ENCODE measurements at places on chromosomes 3 and 15. TPM values are rescaled to one million over a fixed set of nuclear protein-coding genes. Genes with fewer than 3 reads are reported as not detected.

The SPESP1 gene
- 2.4 TPM for total RNA-seq

The GHRL gene
- 0.33 TPM for total RNA-seq

The FAM174B gene
- total RNA-seq: 14.1 TPM

- no peak for DNase-seq
- H3K4me3 ChIP-seq: no peak overlapping the region
- peaks cover 6% of the 10 kb centered on the region for H3K4me1 ChIP-seq
- no peaks in the 10 kb centered on the region for H3K27me3 ChIP-seq
- H3K27ac ChIP-seq: no peak overlapping the region
- H3K36me3 ChIP-seq: no peaks in the 10 kb centered on the region
Measured at GRCh38 chr15:84969257-84969656, 12.4 kb upstream of the PDE8A start.

DNA sequence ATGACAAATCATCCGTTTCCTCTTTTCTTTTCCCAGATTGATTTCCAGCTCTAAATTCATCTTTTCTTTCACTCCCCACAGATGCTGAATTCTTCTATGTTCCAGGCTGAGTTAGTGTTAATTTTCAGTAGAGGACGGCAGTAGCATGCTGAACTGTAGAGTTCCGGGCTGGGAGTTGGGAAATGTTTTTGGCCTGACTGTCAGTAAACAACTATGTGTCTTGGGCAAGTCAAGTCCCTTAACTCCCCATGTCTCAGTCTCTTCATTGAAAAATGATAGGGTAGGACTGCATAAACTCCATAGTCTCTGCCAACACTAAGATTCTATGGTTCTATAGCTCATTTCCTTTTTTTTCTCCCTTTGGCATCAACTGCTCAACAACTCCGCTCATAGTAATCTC, 333.9 kb downstream of the TIGIT start:
- peak; percentile 50 for DNase-seq
- no peaks in the 10 kb centered on the region for H3K36me3 ChIP-seq
- H3K4me3 ChIP-seq: no peak overlapping the region
- H3K27me3 ChIP-seq: no peaks in the 10 kb centered on the region

Measured in adrenal gland (tissue), 19 donors.